ENCODE measurements at places on chromosomes 7 and 10.
A peak's percentile ranks its signal among the peaks of the same experiment; 100 is the strongest.

DNA sequence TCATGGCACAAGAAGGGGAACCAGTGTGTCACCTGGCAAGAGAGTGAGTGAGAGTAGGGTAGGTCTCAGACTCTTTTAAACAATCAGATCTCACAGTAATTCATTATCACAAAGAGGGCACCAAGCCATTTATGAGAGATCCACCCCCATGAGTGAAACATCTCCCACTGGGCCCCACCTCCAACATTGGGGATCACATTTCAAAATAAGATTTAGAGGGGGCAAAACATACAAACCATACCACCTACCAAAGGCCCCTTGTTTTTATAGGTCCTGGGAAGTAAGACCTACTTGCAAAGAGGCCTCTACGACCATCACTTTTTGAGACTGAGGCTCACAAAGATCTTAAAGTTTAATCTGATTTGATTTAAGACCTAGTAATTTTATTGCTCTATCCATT lies 134.9 kb downstream of the NRCAM start:
- DNase-seq: no peak

DNA sequence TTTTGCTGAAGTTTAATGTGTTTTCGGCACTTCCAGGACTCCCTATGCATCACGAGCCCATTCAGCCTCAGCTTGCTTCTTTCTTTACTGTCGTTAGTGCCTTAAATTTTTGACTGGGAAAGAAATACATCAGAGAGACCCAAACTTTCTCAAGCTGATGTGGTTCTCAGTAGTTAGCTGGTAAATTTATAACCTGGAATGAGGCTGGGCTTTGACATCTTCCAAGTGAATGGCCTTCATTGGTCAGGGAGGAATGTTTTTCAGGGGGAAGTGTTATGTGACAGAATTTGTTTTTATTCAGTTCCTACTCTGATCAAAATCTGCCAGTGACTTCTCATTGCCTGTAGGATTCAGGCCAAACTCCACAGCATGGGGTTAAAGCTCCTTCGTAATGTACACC lies 296.9 kb downstream of the SORCS3 start:
- DNase-seq: no peak

- DNase-seq: no peak
These were observed 117.9 kb downstream of the AOAH start for GRCh38 chr7:36606153-36606975.

- DNase-seq: no peak
These were observed 514.3 kb upstream of the ADARB2 start for GRCh38 chr10:2251631-2252030.

- no peak for DNase-seq
These were observed 47.6 kb upstream of the CYP2C8 start for GRCh38 chr10:95116869-95117269.

DNA sequence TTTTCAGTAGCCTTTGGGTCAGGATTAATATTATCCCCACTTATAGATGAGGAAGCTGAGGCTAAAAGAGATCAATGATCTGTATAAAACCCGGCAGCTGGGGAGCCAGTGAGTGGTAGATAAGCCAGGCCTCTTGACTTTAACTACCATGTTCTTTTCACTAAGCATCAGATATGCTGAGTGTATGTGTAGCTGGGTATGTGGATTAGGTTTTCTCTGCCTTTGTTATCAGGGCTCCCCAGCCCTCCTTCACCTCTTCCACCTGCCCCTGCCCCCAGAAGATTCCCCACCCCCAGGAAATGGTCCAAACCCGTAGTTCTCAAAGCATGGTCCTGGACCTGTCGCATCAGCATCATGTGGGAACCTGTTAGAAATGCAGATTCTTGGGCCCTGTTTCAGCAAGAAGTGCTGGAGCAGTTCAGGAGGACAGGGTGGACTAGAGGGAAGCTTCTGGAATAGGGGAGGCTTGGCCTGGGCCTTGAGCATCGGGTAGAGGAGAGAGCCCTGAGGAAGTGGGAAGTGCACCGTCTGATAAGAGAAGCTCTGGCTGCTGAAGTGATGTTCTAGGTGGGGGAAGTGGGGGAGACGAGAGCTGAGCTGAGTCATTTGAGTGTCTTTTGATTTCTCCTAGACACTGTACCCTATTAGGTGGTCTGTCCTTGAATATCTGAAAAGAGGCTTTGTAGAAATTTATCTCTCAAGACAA lies 101.3 kb downstream of the HIF1AN start:
- no peak for DNase-seq

GRCh38 chr7:79529881-79530235 lies 76.4 kb upstream of the MAGI2 start:
- DNase-seq: no peak

DNA sequence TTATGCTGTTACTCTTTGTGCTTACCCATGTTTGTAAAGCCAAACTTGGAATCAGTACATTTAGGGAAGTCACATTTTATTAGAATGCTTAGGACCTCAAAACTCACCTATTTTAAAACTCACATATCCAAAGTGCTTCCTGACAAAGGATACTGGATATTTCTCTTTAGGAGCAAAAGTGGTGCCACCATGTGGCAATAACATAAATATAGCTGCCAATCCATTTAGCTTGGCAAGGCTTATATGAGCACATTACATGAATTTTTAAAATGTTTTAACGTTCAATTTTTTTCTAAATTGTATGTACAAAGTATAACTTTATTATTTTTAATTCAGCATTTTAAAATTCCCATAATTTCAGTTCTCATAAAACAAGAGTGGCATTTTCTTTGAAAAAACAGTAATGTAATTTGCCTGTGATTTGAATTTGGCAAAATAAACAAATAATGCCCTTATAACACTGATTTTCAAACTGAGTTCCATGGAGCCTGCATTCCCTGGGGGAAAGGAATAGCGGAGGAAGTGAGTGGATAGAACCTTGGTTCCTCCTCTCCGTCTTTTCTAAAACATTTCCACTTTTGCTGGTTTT lies 75.4 kb downstream of the HDAC9 start:
- DNase-seq: no peak

DNA sequence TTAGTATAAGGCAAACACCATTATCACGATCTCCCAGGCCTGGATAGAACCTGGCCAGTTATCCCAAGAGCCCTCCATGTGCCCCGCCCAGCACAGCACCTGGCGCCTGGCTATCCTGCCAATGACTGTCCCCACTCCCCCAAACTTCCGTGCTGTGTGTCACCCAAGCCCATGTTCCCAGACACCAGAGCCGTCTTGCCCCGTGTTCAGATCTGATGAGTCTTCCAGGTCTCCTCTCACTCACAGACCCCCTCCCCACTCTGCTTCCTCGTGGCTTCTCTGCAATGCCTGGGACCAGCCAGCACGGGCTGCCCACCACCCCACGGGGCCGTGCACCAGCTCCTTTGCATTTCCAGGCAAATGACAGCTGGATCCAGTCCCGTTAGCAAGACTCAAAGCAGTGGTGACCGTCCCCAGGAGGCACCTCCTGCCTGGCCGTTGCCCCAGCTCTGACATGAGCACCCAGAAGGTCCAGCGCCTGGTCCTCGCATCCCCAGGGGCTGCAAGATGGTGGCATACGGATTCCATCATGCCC lies 43.8 kb upstream of the INPP5A start:
- peak; percentile 2 for DNase-seq

DNA sequence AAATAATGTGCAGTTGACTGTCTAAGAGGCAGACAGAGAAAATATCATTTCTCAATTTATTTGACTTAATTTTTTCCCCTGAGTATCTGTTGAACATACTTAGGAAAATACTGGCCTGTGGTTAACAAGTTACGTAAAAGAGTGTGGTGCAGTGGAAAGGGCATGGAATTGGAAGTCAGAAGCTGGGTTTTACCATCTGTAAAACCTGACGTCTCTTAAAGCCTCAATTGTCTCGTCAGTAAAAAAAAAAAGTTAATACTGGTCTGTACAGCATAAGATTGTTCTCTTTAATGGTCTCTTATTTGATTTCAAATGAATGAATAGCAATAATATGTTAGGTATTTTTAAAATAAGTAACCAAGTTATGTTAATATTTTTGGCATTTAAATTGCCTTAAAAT lies 67.8 kb downstream of the PHTF2 start:
- no peak for DNase-seq

- no peak for DNase-seq
These were observed 5.2 kb downstream of the ADAP1 start for GRCh38 chr7:949021-949934.

- DNase-seq: peak; percentile 49
These were observed 41.1 kb downstream of the ZC3HC1 start for GRCh38 chr7:130009848-130010688.

DNA sequence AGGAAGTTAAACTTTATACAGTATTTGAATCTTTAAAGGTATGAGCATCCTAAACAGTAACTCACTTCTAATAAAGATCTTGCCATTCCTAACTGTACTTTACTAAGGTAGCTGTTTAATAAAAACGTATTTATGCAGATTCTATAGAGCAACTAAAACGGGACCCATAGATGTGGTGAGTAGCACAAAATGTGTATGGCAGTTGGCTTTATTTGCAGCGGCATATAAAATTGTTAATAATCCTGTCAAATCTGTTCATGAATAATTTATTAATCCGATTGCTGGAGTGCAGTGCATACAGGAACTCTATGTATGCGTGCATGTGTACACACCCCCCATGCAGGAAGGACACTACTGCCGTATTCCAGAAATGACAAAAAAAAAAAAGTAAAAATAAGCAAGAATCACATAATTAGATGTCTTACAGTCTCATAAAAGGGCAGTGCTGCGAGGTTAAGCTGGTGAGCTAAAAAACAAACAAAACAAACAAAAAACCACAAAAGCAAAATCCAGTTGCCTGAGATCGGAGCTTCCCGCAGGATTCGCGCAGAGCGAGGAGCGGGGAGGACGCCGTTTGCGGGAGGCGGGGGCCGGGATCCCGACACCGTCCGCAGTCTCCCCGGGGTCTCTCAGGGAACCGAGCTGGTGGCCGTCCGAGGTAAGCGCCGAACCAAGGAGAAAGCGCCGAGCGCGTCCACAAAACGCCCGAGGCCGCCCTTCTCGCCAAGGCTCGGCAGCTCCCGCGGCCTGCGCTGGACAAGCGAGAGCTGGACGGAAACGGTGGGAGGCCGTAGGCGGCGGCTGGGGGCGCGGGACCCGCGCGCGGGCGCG lies 518 bp upstream of the COMMD3 start:
- no peak for DNase-seq

DNA sequence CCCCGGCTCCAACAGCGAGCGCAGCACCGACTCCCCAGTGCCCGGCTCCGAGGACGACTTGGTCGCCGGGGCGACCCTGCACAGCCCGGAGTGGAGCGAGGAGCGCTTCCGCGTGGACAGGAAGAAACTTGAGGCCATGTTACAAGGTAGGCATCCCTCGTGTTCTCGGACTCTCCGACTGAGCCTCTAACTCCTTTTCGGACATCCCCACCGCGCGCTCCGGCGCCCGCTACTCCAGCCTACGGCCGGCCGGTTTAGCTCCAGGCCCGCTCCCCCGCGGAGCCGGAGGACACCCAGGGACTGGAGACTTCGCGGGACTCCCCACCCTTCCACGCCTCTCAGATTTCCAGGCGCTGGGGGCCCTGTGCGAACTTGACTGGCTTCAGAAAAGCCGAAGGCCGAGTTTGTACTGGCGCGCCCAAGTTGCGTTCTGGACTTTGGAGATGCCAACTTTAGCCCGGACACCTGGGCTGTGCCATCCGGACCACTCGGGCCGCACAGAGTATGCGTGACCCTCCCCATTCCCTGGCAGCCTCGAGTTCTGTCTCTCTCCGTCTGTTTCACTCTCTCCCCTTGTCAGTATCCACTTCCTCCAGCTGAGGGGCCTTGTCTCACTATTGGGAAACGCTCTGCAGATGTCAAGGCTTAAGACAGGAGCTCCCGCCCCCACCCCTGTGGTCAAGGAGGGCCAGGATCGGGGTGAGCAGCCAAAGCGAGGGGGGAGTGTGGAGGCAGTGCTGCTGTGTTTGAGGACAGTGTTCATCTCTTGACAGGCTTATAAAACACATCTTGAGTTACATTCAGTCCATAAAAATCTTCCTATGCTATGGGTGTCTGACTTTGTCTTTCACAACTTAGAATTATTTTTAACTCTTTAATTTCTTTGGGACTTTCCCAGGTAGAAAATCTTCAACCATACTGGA lies 777 bp downstream of the BICC1 start:
- DNase-seq: peak; percentile 8

DNA sequence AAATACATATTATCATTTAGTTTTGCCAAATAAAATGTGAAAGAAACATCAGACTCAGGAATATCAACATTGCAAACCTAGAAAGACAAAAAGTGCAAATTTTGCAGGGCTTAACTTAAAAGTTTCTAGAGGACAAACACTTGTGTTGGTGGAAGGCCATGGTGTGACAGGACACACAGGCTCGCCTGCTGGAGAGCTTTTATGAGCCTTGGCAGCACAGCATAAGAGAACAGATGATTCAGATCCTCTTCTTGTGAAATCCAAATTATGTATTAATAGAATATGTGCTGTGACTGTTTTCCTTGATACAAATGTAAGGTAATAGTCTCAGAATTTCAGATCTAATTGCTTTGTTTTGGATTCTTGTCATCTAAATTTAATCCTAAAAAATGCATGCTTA lies 72.9 kb upstream of the ABCB5 start:
- DNase-seq: no peak

DNA sequence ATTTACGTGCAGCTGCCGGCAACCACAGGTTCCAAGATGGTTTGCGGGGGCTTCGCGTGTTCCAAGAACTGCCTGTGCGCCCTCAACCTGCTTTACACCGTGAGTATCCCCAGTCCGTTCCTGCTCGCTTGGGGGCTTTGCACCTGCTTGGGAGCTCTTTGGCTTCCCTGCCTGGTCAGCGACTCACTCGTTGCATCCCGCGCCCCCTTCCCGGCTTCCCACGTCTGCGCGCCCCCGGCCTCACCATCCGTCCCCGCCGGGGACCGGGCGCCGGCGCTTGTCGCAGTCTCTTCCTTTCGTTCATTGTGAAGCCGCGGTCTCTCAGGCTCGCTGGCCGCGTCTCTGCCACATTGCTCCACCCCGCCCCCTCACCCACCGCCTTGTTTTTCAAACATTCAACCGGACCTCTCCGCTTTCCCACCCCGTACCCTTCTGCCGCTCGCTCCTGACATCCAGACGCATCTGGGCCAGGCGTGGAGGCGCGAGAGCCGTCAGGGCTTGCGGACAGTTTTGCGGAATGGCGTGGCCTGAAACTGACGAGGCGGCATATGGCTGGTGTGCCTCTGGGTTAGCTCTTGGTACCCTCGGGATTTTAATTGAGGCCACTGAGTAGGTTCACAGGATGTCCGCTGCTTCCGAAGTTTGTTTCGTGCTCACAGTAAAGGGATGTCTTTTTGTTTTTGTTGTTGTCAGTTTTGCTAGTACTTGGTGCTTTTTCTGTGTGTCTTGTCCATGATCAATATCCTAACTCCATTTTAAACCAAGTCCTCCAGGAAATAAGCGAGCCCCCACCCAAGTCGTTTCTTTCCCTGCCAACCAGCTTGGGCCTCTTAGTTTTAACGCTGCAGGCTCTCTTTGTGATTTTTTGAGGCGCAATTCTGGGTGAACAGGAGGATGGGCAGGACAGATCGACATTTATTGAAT lies 639 bp downstream of the TSPAN13 start:
- peak; percentile 35 for DNase-seq

GRCh38 chr10:121379013-121379412 lies 219.2 kb downstream of the FGFR2 start:
- DNase-seq: no peak

GRCh38 chr10:122049076-122049475 lies 60.1 kb downstream of the TACC2 start:
- DNase-seq: no peak

- no peak for DNase-seq
These were observed 28.3 kb downstream of the NCAPG2 start for GRCh38 chr7:158676171-158676840.
